ENCODE measurements at places on chromosomes 7 and 10.

- H3K4me3 ChIP-seq = no peak overlapping the region
- H3K4me1 ChIP-seq = no peaks in the 10 kb centered on the region
- DNase-seq = no peak
- no peak overlapping the region for H3K27ac ChIP-seq
- H3K27me3 ChIP-seq = no peaks in the 10 kb centered on the region
Observed at GRCh38 chr7:68862261-68862660, 736.0 kb upstream of the AUTS2 start.

GRCh38 chr10:102935939-102936605, 18.0 kb downstream of the CNNM2 start:
- no peak overlapping the region for H3K27ac ChIP-seq
- H3K4me1 ChIP-seq = no peaks in the 10 kb centered on the region
- H3K27me3 ChIP-seq = no peaks in the 10 kb centered on the region
- no peak overlapping the region for H3K4me3 ChIP-seq
- no peak for DNase-seq

GRCh38 chr10:27390681-27391080, 113.4 kb upstream of the RAB18 start:
- H3K36me3 ChIP-seq = no peaks in the 10 kb centered on the region
- H3K4me1 ChIP-seq = no peaks in the 10 kb centered on the region
- no peak overlapping the region for H3K4me3 ChIP-seq
- DNase-seq = no peak
- no peaks in the 10 kb centered on the region for H3K27me3 ChIP-seq
- H3K27ac ChIP-seq = no peak overlapping the region

DNA sequence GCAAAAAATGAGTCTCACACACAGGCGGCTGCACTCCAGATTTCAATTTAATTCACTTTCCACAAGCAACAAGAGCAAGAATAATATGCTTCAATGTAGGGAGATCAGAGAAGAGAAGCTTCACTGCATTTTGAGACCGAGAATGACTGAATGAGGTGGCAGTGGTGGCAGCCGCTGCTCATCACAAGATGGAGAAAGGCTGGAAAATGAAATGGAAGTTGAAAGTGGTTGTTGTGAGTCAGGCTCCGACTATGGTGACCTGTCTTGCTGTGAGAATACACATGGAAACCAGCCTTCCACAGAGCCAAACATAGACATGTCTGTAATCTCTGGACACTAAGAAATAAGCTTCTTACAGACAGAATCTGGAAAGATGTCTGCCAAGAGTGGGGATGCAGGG, 499.6 kb upstream of the LRRN3 start:
- no peak overlapping the region for H3K4me3 ChIP-seq
- no peaks in the 10 kb centered on the region for H3K27me3 ChIP-seq

GRCh38 chr10:99708428-99709012, 23.4 kb downstream of the COX15 start:
- H3K4me1 ChIP-seq = no peaks in the 10 kb centered on the region
- no peaks in the 10 kb centered on the region for H3K27me3 ChIP-seq
- peaks cover 10% of the 10 kb centered on the region for H3K36me3 ChIP-seq
- H3K4me3 ChIP-seq = no peak overlapping the region
- no peak for DNase-seq
